ENCODE measurements at places on chromosomes 3 and 15.

- DNase-seq: no peak
Measured at GRCh38 chr3:5140230-5140621, 18.1 kb downstream of the ARL8B start.

- no peak for DNase-seq
Measured at GRCh38 chr3:151135541-151136337, 50.3 kb downstream of the MED12L start.

- no peak for DNase-seq
Measured at GRCh38 chr3:150303768-150304167, 104.3 kb upstream of the TSC22D2 start.

DNA sequence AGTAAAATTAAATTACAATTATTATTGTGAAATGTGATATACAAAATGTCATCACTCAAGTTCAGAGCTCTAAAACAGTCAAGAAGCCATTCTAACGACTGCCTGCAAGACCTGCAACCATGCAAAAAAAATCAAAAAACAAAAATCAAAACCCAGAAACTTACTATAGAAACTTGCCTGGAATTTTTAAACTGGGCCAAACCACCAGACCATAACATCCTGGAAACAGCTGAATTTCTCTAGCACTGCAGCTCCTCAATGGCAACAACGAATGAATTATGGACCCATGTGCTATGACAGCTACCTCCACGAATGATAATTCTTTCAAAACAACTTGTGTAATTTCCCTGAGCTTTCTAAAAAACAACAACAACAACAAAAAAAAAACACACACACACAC, 130.0 kb upstream of the KCNMB2 start:
- no peak for DNase-seq

DNA sequence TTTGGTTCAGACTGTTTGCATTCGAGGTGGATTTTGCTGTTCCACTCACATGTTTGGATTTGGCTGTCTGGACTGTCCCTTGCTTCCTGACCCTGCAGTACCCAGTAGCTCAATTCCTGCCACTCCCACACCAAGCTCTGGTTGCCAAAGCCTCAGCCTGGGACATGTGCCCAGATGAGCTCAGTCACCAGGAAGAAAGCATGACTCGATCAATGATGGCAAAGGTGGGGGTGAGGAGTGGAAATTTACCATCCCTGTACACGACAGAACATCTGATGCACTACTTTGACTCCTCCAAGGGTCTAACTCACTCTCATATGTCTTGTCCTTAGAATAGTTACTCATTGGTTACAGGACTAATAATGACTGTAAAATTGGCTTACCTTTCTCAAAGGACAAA, 45.2 kb downstream of the ZNF385D start:
- DNase-seq: no peak

- no peak for DNase-seq
Measured at GRCh38 chr3:10766049-10766705, 49.9 kb upstream of the SLC6A11 start.

GRCh38 chr3:139559541-139559940, 20.0 kb upstream of the RBP1 start:
- no peak for DNase-seq

- no peak for DNase-seq
Measured at GRCh38 chr3:7074217-7074616, 213.3 kb downstream of the GRM7 start.

DNA sequence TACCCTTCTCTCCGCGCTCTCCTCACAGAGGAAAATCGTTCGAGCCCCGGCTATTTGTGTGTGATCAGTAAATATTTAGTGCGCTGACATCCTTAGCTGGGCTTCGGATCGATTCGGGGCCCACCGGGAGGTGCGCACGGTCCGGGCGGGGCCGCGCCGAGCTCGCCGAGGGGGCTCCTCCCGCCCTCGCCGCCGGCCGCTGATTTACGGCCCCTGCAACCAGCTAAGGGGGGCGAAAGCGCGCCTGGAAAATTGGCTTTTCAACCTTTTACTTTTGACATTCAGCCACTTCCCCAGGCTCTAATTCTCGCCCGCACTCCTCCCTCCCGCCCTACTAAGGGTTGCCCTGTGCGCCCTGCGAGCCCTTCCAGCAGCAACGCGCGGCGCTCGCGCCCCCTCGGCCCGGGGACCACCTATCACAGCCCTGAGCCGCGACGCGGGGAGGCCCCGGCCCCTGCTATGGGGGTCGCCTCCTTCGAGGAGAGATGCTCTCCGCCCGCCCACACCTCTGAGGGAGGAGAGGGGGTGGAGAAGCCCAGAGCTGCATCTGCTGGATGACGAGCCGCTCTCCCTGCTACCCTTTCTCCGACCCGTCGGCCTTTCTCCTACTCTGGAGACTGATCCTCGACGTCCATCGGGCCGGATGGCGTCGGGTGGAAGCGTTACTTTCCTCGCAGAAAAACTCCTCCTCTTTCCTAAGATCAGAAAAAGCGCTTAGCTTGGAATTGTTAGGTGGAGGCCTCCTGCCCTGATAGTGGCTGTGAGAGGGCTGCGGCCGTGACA, 7.8 kb upstream of the NR2F2 start:
- no peak for DNase-seq

GRCh38 chr15:38551720-38552648, 12.6 kb downstream of the RASGRP1 start:
- DNase-seq: no peak

- no peak for DNase-seq
Measured at GRCh38 chr3:126124896-126125295, 41.0 kb upstream of the SLC41A3 start.

DNA sequence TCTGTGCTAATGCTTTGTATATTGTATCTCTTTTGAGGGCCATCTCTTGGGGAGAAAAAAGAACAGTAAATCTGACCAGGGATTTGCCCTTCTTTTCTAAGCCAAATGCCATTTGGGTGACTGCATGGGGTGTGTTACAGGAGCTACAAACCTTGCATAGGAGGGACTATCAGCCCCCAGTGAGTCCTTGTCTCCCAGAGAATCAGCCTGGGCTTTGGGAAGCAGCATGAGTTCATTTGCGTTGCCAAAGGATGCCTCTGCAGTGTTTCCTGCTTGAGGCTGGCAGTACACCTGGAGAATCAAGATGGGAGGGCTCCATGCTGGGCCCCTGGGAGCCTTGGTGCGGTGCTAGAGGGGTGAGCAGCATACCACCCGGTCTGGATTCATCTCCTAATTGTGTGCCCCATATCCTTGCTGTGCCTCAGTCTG, 49.6 kb upstream of the POLG start:
- no peak for DNase-seq

- no peak for DNase-seq
Measured at GRCh38 chr3:119700920-119701734, 1.7 kb upstream of the CFAP91 start.

DNA sequence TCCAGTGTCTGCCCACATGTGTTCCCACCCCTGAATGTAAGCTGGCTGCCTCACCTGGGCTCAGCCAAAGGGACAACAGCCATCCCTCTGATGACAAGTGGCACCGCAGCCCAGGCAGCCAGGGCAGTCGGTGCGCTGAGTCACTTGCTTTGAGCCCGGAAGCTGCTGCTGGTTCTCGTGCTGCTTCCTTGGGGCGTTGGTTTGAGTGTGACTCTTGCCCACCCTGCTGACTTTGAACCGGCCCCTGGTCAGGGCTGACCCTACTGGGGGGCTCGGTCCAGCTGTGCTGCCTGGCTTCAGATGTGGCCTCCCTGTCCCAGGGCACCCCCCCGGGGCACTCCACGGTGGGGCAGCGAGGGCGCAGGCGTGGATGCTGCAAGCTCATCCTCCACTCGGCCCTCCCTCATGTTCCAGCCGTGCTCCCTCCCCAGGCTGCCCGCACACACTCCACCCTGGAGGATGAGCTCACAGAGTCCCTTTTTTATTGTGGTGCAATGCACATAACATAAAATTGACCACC, 62.1 kb downstream of the EFCAB12 start:
- DNase-seq: no peak

DNA sequence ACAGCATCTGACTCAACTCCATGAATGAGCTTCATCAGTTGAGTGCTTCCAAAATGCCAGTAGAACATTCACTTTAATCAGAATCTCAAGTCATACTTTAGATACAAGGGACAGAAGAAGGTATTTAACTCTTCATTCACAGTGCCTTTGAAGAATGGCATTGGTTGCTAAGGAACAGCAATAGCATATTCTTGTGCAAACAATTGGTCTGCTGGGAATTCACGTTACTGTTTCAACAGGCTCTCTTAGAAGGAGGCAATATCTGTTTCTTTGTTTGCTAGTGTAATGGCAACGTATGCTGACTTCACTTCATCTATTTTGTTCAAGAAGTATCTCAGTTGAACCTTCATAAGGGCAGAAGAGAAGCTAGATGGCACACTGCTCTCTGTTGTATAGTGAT, 113.9 kb downstream of the TMEM108 start:
- peak; percentile 99 for DNase-seq

- DNase-seq: no peak
Measured at GRCh38 chr15:65106011-65106590, 8.9 kb downstream of the UBAP1L start.

- no peak for DNase-seq
Measured at GRCh38 chr3:30810625-30811024, 83.8 kb downstream of the GADL1 start.

GRCh38 chr3:40310705-40311104, 1.2 kb downstream of the EIF1B start:
- no peak for DNase-seq

GRCh38 chr3:73759297-73759711, 134.6 kb upstream of the PDZRN3 start:
- no peak for DNase-seq

DNA sequence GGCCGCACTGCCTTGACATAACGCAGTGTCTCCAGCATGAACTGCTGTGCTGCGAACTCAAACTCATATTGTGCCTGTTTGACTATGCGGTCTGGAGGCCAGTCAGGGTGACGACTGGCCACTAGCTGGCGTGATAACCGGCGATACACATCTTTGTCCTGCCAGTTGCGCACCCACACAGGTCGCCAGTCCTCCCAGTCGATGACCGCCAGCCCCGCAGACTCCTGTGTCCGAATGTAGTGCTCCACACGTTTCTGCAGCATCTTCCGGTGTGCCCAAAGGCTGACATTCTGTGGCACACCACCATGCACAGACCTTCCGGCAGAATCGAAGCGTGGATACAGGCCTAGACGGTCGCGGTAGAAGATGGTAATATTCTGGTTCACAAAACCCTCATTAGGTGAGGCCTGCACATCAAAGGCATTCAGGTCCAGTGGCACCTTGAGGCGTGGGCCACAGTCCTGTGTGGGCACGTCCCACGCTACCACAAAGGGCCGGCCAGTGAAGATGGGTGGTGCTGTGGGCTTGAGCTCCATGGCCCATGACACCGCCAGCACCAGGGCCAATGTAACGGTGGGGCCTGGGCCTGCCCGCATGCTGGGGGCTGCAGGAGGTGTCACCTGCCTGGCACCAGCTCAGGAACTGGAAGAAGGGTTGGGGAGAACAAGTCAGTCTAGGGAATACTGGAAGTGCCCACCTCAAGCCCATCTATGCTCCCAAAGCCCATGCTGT, 2.5 kb downstream of the HYAL2 start:
- DNase-seq: no peak

- no peak for DNase-seq
Measured at GRCh38 chr15:48330105-48330785, 984 bp upstream of the DUT start.

- no peak for DNase-seq
Measured at GRCh38 chr3:94401466-94401865, 338.6 kb downstream of the NSUN3 start.

DNA sequence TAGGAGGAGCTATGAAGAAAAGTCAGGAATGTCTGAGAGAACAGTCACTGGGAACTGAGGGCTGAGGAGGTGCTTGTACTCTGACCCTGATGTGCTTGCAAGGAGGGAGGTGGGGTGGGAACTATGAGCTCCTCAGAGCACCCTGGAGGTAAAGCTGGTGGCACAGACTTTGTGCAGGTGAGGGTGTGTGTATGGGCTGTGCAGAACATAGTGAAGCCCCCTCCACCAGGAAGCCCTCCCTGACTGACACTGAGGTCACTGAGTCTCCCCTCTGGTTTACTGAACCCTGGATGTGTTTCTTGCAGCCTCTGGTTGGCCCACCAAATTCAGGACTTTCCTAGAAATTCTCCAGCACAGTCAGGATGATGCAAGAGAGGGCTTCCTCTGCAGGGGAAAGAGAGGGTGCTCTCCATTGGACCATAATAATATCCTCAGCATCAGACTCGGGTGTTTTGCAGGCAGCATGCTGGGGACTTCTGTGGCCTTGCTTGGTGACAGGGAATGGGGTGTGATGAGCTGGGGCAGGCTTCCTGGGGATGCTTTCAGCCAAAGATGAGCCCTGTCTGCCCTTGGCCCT, 1.5 kb upstream of the ISLR start:
- no peak for DNase-seq

GRCh38 chr3:148906667-148907066, 41.6 kb downstream of the CPA3 start:
- no peak for DNase-seq

DNA sequence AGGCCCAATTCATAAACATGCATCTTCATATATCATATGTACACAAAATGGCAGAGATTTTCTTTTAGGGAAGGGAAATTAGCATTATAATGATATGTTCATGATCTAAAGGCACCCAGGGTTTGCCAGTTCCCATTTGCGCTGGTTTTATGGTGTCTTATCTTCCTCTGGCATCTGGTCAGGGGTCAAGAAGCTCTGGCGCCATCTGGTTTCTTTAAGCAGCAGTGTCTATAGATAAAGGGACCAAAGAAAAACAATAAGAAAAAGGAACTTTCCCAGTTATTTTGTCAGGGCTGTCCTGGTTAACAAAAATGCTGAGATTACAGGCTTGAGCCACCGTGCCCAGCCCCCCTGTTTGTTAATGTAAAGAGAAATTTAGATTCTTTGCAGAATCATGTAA, 3.3 kb upstream of the DCP1A start:
- no peak for DNase-seq

DNA sequence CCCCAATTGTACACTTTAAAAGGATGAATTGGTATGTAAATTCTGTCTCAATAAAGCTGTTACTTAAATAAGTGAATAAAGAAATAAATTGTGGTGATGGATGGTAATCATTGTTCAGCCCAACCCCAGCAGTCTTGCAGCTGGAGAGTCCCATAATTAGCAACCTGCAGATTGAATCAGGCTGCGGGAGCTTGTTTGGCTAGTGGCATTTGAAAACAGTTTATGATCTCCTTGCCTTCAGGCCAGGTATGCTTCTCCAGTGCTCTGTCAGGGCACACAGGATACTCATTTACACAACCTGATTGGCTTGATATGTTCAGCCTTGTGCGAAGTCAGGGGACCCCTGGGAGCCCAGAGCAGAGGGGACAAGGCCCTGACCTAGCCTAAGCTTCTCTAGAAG, 16.5 kb upstream of the TSEN2 start:
- DNase-seq: no peak

GRCh38 chr3:165852711-165853110, 15.5 kb upstream of the BCHE start:
- DNase-seq: no peak

DNA sequence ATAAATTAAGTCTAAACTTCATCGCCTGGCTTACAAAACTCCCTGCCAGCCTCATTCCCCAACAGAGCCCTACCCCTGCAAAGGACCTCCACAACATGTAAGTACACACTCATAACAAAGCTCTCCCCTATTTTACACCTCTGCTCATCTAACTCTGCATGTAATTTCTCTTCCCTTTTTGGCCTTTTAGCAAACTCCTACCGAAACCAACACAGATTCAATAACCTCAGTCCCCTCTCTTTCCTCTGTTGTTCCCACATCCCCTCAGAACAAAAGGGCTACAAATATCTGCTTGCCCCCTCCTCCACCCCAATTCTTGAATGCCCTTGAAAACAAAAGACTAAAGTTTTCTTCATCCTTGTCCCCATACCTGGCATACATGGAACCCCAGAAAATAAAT, 662 bp downstream of the UBL7 start:
- DNase-seq: no peak
